ENCODE measurements at places on chromosomes 2 and 18.
A peak's percentile ranks its signal among the peaks of the same experiment; 100 is the strongest.

GRCh38 chr2:211454679-211455078, 898.3 kb downstream of the CPS1 start:
- no peak for DNase-seq

- DNase-seq: no peak
Measured at GRCh38 chr18:55116863-55117262, 157.6 kb upstream of the CCDC68 start.

GRCh38 chr18:22210311-22210754, 40.9 kb downstream of the GATA6 start:
- no peak for DNase-seq

DNA sequence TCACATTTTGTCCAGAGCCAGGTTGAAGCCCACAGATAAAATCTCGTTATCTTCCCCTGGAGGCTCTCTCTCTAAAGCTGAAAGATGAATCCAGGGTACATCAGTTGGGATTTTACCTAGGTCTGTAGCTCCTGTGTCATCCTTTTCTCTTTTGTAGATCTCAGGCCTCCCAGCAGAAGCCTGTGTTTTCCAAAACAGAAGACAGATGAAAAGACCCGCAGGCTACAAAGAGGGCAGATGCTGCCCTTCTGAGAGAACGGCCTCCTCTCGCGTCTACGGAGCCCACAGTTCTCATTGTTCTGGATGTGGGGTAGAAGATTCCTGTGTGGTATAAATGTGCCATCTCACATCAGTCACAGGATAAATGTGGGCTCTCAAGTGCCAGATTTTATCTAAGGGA, 139.5 kb downstream of the SUCLG1 start:
- no peak for DNase-seq

GRCh38 chr2:23651187-23652080, 266.5 kb downstream of the KLHL29 start:
- no peak for DNase-seq

DNA sequence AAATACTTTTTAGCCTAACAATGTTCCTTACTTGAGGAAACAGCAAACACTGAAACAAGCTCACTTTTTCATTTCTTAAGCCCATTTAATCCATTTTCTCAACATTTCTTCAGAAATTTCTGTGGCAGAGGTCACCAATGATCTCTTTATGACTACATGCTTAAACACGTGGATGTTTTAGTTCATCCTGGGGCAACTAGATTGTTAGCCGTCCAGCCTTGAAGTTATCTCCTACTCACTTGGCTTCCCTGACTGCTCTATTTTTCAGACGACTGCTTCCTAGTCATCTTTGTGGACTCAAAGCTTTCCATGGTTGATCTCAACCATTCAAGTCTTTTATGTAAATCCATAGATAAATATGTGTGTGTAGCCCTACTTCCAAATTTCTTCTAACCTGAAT, 24.1 kb downstream of the CD302 start:
- DNase-seq: no peak

- no peak for DNase-seq
Measured at GRCh38 chr2:176691471-176691870, 422.2 kb downstream of the MTX2 start.

GRCh38 chr2:235543128-235543750, 49.4 kb downstream of the AGAP1 start:
- no peak for DNase-seq

DNA sequence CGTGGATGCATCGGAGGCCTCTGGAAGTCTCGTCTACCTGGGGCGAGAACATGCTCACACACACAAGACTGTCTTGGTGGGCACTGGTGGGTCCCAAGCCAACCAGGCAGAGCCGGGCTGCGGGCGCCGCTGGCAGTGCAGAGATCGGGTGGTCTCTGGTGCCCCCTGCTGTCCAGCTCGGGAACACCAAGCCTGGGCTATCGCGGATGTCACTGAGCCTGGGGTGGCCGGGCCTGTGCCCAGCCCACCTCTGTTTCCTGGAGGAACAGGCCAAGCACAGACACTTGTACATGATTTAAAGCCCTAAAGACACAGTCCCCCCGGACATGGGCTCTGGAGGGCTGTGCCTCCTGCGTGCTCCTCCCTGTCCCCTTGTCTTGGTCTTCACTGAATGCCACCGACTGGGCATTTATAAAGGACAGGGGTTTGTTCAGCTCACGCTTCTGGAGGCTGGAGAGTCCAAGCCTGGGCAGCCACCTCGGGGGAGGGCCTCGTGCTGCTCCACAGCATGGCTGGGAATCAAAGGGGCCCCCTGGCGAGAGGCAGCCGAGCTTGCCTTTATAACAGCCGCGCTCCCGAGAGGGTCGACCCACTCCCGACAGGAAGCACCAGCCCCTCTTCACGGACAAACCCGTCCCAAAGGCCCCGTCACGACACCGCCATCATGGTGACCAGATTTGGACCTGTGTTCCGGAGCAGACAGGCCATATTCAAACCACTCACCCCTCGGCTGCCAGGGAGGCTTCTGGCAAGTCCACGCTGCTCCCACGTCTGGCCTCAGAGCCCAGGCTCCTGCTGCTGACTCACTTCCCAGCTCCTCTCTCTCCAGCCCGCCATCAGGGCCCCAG, 3.6 kb upstream of the OTOS start:
- DNase-seq: peak; percentile 82

DNA sequence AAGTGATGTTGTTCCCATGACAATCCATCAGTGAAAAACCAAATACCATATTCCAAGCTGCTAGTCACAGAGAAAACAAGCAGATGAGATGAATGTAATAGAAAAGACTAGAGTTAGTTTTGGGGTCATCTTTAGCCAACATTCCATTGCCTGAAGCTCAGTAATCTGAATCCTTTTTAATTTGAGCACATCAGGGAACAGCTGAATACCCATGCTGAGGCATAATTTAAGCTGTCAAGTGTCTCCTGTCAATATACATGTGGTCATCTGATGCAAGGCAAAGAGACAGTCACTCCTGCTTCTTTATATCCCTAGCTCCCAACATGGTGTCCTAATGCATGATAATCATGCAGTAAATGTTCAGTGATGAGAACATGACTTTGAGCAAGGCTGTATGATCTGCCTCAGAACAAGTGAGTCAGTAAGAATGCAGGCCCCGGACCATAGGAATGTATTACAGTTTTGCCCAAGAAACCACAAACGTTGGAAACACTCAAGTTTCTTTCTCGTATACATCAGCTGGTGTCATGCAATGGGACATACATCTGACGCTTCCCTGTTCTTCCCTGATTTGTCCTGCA, 48.0 kb downstream of the CDK15 start:
- no peak for DNase-seq

GRCh38 chr2:240818293-240819125, 1.5 kb downstream of the KIF1A start:
- DNase-seq: no peak

- no peak for DNase-seq
Measured at GRCh38 chr2:108935271-108935741, 53.7 kb downstream of the EDAR start.

- no peak for DNase-seq
Measured at GRCh38 chr2:229974266-229974665, 52.0 kb downstream of the FBXO36 start.

GRCh38 chr2:6630209-6630608, 235.5 kb downstream of the CMPK2 start:
- DNase-seq: no peak

Data from T-helper 9 cell (primary cell).